ENCODE measurements at places on chromosomes 3 and 15. TPM values are rescaled to one million over a fixed set of nuclear protein-coding genes. Genes with fewer than 3 reads are reported as not detected.

- H3K36me3 ChIP-seq: peaks cover under 1% of the 10 kb centered on the region
- no peak overlapping the region for H3K27ac ChIP-seq
- H3K27me3 ChIP-seq: peaks cover 2% of the 10 kb centered on the region
Measured at GRCh38 chr3:27758083-27758482, 36.0 kb upstream of the EOMES start.

DNA sequence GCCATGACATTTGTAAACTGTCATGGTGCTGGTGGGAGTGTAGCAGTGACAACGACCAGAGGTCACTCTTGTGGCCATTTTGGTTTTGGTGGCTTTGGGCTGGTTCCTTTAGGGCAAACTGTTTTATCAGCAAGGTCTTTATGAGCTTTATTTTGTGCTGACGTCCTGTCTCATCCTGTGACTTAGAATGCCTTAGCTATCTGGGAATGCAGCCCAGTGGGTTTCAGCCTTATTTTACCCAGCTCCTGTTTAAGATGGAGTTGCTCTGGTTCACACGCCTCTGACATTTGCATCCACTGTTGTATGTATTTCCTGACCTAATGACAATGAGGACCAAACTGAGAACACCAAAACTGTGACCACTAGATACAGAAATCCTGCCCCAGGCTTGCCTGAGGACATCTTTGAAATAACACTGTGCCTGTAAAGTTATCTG lies 37.6 kb downstream of the RAB8B start:
- no peaks in the 10 kb centered on the region for H3K27me3 ChIP-seq
- peaks cover 63% of the 10 kb centered on the region for H3K4me1 ChIP-seq
- no peak for DNase-seq
- no peak overlapping the region for H3K27ac ChIP-seq

HEG1 gene
- 61.7 TPM for total RNA-seq

DNA sequence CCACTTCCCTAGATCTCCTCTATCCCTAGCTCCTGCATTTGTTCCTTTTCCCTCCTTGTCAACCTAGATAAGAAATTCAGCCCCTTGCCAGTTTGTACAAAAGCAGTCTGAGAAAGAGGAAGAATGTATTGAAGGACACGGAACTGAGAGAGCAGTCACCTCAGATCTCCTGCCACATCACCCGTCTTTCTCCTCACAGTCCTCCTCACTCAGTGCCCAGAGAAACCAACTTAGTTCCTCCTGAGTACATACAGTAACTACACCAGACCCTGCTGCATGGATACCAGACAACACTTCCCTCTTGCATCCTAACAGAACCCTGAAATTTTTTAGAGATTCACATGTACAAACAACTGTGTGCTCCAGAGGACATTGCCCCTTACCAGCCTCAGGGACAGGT lies 563.6 kb upstream of the ADAMTS9 start:
- H3K4me3 ChIP-seq: no peak overlapping the region
- H3K4me1 ChIP-seq: no peaks in the 10 kb centered on the region
- no peak for DNase-seq
- no peaks in the 10 kb centered on the region for H3K27me3 ChIP-seq
- no peaks in the 10 kb centered on the region for H3K36me3 ChIP-seq
- H3K27ac ChIP-seq: no peak overlapping the region

SLC51A gene
- not detected for total RNA-seq

DNA sequence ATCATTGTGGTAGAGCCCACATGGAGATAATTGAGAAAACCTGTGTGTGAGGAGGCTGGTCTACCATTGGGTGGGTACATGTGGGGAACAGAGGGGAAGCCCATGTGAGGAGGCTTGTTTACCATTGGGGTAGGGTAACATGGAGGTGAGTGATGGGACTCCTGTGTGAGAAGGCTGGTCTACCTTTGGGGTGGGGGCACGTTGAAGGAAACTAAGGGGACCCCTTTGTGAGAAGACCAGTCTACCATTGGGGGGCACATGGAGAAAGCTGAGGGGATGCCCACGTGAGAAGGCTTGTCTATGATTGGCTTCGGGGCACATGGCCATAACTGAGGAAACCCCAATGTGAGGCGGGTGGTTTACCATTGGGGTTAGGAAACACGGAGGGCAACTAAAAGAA lies 158.5 kb downstream of the FBLN2 start:
- no peaks in the 10 kb centered on the region for H3K4me1 ChIP-seq
- H3K36me3 ChIP-seq: no peaks in the 10 kb centered on the region
- DNase-seq: peak; percentile 16
- H3K27ac ChIP-seq: no peak overlapping the region
- no peak overlapping the region for H3K4me3 ChIP-seq

GRCh38 chr3:63972987-63973386 lies 50.3 kb downstream of the PSMD6 start:
- no peak for DNase-seq
- no peak overlapping the region for H3K27ac ChIP-seq
- H3K4me3 ChIP-seq: no peak overlapping the region
- H3K27me3 ChIP-seq: no peaks in the 10 kb centered on the region
- H3K4me1 ChIP-seq: peaks cover 84% of the 10 kb centered on the region

DNA sequence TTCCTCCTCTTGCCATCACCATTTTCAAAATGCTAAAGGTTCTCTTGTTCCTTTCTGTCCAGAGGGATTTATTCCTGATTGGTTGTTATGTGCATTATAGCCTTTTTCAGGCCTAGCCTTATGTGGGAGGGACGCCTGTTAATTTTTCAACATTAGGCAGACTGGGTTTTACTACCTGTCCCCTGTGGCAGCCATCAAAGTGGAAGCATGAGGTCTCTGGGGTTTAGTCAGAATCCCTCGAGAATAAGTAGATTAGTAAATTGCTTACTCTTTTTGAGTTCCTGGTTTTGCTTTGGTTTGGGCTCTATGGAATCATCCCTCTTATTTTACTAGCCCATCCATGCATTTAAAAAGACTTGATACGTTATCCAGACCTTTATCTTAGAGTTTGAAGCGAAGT lies 32.4 kb downstream of the PAK2 start:
- H3K4me1 ChIP-seq: peaks cover 39% of the 10 kb centered on the region
- H3K4me3 ChIP-seq: no peak overlapping the region
- DNase-seq: no peak
- no peaks in the 10 kb centered on the region for H3K27me3 ChIP-seq
- peaks cover 49% of the 10 kb centered on the region for H3K36me3 ChIP-seq

GRCh38 chr15:74317820-74318375 lies 49.5 kb downstream of the CYP11A1 start:
- no peak overlapping the region for H3K4me3 ChIP-seq
- H3K27ac ChIP-seq: peak overlapping the region; percentile 86
- peaks cover 77% of the 10 kb centered on the region for H3K4me1 ChIP-seq

GOLGA6L7 gene
- not detected for total RNA-seq

GRCh38 chr15:68299436-68299835 lies 21.9 kb downstream of the FEM1B start:
- H3K4me3 ChIP-seq: peak overlapping the region; percentile 47
- peaks cover 27% of the 10 kb centered on the region for H3K4me1 ChIP-seq
- peak overlapping the region; percentile 88 for H3K27ac ChIP-seq
- peak; percentile 18 for DNase-seq
- H3K36me3 ChIP-seq: peaks cover 28% of the 10 kb centered on the region

- DNase-seq: no peak
- H3K36me3 ChIP-seq: no peaks in the 10 kb centered on the region
- no peak overlapping the region for H3K27ac ChIP-seq
- no peaks in the 10 kb centered on the region for H3K27me3 ChIP-seq
- H3K4me1 ChIP-seq: no peaks in the 10 kb centered on the region
- H3K4me3 ChIP-seq: no peak overlapping the region
Measured at GRCh38 chr3:182005219-182005618, 293.5 kb downstream of the SOX2 start.

DNA sequence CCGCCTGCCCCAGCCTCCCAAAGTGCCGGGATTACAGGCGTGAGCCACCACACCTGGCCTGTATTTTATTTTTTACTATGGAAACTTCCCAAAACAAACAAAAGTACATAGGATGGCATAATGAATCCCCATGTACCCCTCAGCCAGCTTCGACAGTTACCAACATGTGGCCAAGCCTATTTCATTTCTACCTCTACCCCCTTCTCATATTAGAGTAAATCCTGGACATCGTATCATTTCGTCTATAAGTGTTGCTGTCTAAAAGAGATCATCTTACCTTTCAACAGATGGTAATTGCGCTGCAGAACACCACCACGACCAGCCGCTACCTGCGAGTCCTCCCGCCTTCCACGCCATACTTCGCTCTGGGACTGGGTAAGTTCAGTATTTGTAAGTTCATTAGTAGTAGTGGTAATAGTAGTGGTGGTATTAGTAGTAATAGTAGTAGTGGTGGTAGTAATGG lies 44.9 kb downstream of the DLEC1 start:
- peak overlapping the region; percentile 27 for H3K27ac ChIP-seq
- H3K36me3 ChIP-seq: peaks cover 4% of the 10 kb centered on the region
- H3K4me1 ChIP-seq: peaks cover 2% of the 10 kb centered on the region

LTK gene
- 0.21 TPM for total RNA-seq

DNA sequence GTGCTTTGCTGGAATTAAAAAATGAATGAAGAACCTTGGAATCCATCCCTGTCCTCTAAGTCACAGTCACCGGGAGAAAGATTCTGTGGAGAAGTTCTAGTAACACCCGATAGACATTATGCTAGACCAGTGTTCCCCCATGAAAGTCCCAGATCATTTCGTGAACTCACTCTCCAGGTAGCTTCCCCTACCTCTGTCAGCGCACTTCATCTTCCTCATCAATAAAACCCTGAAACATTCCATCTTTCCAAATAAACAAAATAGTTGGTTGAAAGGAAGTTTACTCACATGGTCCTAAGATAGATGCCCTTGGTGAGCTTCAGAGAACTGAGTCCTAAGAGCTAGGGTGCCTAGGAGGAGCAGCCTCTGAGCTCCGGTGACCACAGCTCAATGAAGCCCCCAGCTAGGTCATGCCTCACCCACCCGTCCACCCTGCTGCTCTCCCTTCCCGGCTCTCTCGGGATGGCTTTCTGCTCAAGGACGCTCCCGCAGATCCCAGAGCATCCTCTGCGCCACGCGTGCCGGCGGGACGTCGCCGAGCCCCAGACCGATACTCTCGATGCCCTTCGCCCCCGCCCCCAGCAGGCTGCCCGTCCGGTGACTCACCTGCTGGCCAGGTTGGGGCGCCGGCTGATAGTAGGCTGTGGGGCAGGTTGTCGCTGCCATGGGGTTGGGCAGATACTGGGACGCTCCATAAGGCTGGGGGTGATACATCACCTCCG lies 776 bp downstream of the VGLL3 start:
- no peak for DNase-seq
- H3K27ac ChIP-seq: no peak overlapping the region
- peaks cover 26% of the 10 kb centered on the region for H3K27me3 ChIP-seq
- H3K4me1 ChIP-seq: peaks cover 3% of the 10 kb centered on the region
- no peaks in the 10 kb centered on the region for H3K36me3 ChIP-seq

ERICH6 gene
- total RNA-seq: 0.60 TPM

DNA sequence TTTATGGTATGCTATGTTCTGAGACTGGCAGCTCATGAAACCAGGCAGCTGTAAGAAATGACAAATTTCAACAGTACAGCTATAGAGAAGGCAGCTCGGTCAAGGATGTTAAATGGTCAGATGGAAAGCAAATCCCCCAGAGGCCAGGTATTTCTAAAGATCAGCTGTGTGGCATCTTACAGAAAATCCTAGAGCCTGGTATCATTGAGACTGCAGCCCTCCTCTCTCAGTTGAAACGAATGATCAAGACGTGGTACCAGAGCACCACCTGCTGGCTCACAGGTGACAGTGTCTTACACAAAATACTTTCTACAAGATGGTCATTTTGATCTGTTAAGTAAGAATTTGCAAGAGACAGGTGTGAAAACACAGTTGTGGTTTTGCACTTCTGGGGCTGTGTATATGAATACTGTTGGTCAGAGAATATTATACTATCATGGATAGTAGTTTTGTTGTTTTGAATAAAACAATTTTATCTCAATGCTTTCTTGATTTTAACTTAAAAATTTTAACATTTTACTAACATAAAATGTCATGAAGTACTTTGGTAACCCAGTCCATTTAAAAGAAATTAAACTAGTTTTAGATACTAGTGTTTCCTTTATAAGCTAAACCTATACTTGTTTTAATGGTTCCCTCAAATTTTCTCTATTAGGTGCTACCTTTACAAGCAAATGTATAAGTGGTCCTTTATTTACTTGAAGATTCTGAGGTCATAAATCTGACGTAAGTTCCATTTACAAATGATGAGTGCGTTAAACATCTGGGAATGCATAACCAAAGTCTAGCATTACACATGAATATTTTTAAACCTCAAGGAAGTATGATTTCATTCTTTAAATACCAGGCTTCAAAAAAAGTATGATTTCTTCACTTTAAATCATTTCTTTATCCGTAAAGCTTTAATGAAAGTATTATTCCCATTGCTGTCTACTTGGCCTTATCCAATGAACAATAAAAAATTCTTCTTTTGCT lies 121.8 kb downstream of the PDZRN3 start:
- H3K36me3 ChIP-seq: no peaks in the 10 kb centered on the region
- no peak overlapping the region for H3K4me3 ChIP-seq
- peak; percentile 64 for DNase-seq
- H3K27me3 ChIP-seq: peaks cover 2% of the 10 kb centered on the region
- no peaks in the 10 kb centered on the region for H3K4me1 ChIP-seq

GRCh38 chr3:64593350-64593749 lies 94.5 kb downstream of the ADAMTS9 start:
- no peaks in the 10 kb centered on the region for H3K27me3 ChIP-seq
- DNase-seq: no peak
- no peaks in the 10 kb centered on the region for H3K4me1 ChIP-seq
- H3K4me3 ChIP-seq: no peak overlapping the region
- no peak overlapping the region for H3K27ac ChIP-seq

DNA sequence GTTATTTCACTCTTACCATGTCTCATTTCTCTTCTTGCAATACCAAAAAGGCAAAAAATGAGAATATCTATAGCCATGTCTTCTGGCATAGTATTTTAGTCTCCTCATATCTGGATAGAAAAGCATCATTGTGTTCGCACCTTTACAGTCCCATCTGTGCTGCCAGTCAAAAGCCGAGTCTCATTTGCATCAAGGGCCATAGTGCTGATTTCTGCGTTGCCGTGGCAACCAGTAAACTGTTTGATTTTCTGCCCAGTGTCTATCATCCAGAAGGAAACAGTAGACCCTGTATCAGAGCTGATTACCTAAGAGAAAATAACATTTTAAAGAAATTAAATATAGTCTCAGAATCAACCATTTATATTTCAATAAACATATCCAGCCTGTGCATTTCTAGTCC lies 86.1 kb upstream of the SERPINI2 start:
- H3K4me3 ChIP-seq: no peak overlapping the region
- H3K27ac ChIP-seq: no peak overlapping the region
- DNase-seq: no peak
- no peaks in the 10 kb centered on the region for H3K27me3 ChIP-seq

ACKR2 gene
- 2.8 TPM for total RNA-seq

DNA sequence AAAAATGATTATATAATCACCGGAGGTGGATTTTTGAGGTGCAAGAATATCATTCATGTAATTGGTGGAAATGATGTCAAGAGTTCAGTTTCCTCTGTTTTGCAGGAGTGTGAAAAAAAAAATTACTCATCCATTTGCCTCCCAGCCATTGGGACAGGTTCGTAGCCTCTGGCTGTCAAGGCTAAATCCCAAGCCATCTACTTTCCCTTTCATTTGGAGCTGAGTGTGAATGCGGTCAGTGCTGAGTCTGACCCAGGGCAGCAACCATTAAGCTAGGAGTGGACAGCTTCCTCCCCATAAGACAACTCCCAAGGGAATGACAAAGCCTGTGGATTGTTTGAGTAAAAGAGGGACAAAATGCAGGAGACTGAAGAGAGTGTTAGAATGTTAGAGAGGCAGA lies 33.6 kb downstream of the PARP14 start:
- H3K36me3 ChIP-seq: peaks cover 92% of the 10 kb centered on the region
- no peak overlapping the region for H3K4me3 ChIP-seq
- H3K4me1 ChIP-seq: peaks cover 27% of the 10 kb centered on the region
- DNase-seq: no peak
- H3K27me3 ChIP-seq: no peaks in the 10 kb centered on the region

GRCh38 chr15:49646891-49647290 lies 26.0 kb downstream of the DTWD1 start:
- H3K4me1 ChIP-seq: no peaks in the 10 kb centered on the region
- DNase-seq: no peak
- no peaks in the 10 kb centered on the region for H3K27me3 ChIP-seq
- H3K4me3 ChIP-seq: no peak overlapping the region
- no peak overlapping the region for H3K27ac ChIP-seq
